ENCODE measurements at places on chromosomes 16 and 17.

GRCh38 chr17:72725433-72726068 is 366.9 kb downstream of the SLC39A11 start:
- peak; percentile 88 for DNase-seq

DNA sequence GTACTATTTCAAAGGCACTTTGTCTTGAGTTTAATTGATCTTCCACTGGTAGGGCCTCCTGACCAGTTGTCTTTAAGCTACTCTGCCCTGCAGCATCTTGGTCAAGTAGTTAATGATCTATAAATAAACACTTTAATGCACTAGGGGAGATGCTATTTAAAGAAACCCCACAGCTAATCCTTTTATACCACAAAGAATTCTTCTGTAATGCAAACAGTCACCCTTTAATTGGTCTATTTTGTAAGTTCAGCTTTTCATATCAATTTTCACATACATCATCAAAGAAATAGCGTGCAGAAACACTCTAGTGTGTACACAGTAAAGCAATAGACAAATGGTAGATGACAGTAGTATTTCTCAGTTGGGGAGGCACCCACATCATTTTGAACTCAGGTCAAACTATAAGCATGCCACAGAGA is 70.3 kb downstream of the PMP22 start:
- no peak for DNase-seq

DNA sequence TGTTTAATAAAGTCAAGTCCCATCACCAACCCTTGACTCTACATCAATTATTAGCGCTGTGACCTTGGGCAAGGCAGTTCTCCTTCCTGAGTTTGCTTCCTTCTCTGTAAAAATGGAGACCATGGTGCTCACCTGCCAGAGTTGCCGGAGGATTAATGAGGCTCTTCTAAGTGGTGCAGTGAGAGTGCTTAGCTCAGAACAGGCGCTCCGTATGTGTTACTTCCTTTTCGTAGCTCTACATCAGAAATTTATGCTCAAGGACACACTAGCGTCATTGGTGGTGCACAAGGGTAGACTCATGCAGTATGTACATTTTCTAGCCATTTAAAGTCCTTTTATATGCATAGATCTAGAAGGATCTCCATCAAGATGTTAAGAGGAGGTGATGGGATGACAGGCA is 17.4 kb upstream of the CMIP start:
- no peak for DNase-seq

DNA sequence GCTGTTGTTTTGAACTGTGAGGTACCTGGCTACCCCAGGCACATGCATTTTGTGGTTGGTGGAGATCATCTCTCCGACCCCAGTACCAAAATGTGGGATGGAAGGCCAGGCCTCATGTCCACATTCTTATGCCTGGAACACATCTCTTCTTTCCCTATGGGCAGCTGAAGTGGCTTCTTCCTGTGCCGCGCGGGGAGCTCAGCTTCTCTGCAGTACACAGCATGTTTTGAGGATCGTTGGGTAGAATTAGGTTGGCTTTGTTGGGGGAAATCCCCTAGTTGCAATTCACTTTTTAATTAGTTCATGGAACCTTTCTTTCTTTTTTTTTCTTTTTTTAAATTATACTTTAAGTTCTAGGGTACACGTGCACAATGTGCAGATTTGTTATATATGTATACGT is 242.1 kb downstream of the MSI2 start:
- no peak for DNase-seq

DNA sequence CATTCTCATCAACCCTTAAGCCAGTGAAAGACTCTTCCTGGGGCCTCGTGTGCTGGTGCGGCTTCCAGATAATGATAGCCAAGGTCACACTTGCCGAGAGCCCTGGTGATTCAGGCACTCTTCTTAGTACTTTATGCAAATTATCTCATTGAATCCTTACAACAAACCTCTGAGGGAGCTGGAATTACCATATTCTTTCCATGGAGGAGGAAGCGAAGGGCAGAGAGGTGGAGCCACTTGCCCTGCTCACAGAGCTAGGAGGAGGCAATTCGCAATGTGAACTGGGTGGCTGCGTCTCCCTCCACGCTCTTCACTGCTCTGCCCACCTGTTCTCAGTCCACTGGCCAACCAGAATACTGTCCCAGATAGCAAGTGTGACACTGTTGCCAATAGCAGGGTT is 409.7 kb downstream of the SNX29 start:
- no peak for DNase-seq

DNA sequence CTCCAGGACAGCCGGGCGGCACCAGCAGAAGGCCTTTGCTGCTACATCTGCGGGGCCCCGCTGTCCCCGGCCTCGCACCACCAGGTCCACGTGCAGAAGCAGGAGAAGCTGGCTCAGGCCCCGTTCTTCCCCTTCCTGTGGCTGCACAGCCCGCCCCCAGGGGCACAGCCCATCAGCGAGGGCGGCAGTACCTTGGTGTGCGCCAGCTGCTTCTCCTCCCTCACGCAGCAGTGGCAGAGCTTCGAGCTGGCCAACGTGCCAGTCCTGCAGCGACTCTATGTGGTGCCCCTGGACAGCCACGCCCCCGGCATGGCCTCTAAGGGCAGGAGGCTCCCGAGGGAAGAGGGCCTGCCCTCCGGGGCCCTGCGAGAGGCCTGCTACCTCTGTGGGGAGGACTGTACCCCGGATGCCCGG is 58.3 kb upstream of the CIBAR2 start:
- DNase-seq: no peak

GRCh38 chr16:28602529-28602928 is 5.7 kb upstream of the SULT1A2 start:
- DNase-seq: no peak

- no peak for DNase-seq
Observed at GRCh38 chr16:26668026-26668425, 398.7 kb upstream of the C16orf82 start.

DNA sequence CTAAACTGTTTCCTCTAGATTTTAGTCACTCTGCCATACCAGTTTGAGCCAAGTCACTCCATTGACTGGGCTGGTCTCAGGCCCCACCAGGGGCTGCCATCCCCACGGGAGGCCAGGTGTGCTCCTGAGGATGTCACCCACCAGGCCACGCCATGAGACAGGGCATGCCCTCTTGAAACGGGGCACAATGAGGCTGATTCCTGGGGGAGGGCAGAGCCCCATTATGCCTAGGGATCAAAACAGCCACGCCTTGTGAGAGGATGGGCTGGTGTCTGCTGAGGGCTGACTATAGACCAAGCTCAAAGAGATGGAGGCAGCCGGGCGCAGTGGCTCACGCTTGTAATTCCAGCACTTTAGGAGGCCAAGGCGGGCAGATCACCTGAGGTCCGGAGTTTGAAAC is 21.5 kb downstream of the GINS2 start:
- DNase-seq: no peak

DNA sequence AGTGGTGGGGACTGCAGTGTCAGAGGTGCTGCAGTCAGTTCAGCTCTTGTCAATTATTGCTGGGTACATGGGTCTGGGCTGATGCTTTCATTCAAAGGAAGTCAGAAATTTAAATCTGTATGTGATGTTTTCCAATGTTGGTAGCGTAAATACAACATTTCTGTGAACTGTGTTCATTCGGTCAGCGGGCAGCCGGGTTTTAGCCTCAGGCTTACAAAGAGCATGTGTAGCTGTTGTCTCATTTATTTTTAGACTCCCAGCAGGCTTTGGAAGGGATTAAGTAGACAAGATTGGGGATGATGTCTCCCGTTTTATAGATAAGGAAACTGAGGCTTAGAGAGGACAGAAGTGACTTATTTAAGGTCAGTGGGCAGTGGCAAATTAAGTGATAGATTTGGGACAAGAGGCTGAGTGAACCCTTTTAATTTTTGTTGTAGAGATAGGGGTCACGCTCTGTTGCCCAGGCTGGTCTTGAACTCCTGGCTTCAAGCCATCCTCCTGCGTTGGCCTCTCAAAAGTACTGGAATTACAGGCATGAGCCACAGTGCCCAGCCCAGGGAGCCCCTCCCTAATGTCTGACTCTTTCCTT is 8.1 kb downstream of the AQP8 start:
- DNase-seq: no peak

- DNase-seq: no peak
Observed at GRCh38 chr17:37147301-37147812, 198.6 kb downstream of the AATF start.

DNA sequence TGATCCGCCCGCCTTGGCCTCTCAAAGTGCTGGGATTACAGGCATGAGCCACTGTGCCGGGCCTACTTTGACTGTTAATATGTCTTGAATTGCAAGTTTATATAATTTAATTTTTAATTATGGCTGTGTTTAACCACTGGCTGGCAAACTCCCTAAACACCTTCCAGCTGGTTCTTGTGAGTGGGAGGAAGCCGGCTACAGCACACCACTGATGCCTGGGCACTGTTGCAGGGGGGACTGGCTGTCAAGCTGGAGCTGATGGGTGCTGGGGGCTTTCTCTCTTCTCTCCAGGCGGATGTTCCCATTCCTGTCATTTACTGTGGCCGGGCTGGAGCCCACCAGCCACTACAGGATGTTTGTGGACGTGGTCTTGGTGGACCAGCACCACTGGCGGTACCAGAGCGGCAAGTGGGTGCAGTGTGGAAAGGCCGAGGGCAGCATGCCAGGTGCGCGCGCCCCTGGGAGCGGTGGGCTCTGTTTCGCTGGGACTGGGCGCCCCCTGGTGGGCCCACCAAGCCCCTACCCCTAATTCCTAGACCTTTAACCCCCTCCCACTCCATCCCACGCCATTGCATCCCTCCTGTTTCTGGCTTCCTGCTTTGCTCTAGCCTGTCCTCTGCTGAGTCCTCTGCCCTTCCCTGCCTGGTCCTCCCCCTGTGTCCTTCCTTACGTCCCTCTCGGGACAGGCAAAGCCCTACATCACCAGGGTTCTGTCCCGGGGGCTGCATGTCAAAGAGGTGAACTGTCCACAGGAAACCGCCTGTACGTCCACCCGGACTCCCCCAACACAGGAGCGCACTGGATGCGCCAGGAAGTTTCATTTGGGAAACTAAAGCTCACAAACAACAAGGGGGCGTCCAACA is 9.5 kb downstream of the TBX21 start:
- no peak for DNase-seq

GRCh38 chr17:50170662-50171370 is 5.0 kb downstream of the SGCA start:
- peak; percentile 59 for DNase-seq

GRCh38 chr16:75225092-75225491 is 6.3 kb downstream of the CTRB1 start:
- no peak for DNase-seq
